ENCODE measurements at places on chromosomes 7 and 10. TPM values are rescaled to one million over a fixed set of nuclear protein-coding genes. Genes with fewer than 3 reads are reported as not detected.

NUTM2D gene
- total RNA-seq: 2.2 TPM

MKRN1 gene
- total RNA-seq: 83.4 TPM

ACSM6 gene
- not detected for total RNA-seq

HTR5A gene
- total RNA-seq: not detected

PON1 gene
- total RNA-seq: not detected

MPP7 gene
- total RNA-seq: 0.29 TPM

PNLIP gene
- not detected for total RNA-seq
